ENCODE measurements at places on chromosomes 4 and X.

- DNase-seq, result no peak
These were observed 477 bp downstream of the KLHL13 start for GRCh38 chrX:118115953-118116712.

DNA sequence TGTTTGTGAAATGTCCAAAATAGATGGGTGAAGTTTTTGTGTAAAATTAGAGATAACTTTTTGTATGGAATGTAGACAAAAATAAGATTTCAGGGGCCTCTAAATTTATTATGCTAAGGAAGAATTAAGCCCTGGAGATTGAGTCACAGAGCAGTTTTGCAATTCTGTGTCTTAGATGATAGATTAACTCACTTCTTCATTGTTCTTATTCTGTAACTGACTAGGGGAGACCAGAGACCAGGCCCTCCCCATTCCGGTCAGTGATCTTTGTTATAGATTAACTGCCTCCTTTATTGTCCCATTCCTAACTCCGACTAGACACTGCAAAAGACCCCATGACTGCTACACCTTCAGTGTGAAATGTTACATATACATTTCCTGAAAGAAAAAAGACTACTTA, 238.4 kb upstream of the TAPT1 start:
- no peak for DNase-seq

DNA sequence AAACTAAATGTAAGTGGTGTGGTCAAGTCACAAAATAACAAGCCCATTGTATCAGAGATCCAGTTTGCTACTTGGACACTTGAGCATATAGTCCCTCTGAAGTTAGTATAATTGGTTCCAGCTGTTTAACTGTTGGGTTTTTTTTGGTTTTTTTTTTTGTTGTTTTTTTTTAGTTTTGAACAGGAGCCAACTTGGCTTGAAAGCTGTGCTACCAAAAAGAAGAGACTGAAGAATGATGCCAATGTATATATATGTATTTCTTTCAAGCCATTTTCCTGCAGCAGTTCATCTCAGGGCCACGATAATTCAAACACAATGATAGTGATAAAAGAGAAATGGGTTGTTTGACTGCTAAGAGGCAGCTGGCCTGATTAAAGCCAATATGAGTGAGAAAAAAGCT, 138.3 kb downstream of the PCDH18 start:
- DNase-seq, result no peak

- DNase-seq, result no peak
These were observed 2.5 kb upstream of the TMEM154 start for GRCh38 chr4:152682143-152682941.

DNA sequence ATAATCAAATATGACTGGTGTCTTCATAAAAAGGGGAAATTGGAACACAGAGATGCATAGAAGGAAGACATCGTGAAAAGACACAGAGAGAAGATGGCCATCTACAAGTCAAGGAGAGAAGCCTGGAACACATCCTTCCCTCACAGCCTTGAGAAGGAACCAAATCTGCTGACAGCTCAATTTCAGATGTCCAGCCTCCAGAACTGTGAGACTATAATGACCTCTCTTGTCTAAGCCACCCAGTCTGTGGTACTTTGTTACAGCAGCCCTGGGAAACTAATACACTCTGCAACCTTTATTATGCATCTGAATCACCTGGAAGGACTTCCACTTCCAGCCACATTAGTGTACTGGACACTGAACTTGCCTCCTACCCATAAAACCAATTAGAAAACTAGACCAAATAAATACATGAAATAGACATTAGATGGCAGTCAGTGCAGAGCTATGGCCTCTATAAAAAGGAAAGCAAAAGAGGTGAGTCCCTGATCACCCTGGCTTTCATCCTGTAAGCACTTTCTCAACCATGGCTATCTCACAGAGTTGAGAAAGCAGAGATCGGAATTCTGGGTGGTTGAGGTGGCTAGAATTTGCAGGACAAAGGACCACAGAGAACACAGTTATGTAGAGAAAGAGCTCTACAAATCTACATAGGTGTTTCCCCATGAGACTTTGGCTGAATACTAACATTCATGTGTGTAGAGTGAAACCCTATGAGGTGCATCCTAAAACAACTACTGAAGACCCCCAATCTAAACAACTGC, 25.7 kb downstream of the GAB3 start:
- DNase-seq, result no peak

DNA sequence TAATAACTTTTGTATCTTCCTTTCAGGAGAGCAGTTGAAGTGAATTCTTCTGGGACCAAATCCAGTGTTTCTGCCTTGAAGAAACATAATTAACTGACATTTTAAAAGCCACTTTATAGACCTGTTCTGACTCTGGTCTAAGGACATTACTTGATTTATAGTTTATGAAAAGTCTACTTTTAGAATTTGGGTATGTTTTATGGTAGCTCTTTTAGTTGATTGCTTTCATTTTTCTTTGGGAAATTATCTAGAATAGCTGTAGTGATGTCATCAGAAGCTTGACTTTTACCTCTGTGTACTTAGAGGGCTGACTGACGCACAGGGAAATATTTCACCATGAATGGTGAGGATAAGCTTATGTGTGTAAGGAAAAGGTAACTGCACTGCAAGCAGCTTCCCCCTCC, 131.8 kb upstream of the LIMCH1 start:
- no peak for DNase-seq

DNA sequence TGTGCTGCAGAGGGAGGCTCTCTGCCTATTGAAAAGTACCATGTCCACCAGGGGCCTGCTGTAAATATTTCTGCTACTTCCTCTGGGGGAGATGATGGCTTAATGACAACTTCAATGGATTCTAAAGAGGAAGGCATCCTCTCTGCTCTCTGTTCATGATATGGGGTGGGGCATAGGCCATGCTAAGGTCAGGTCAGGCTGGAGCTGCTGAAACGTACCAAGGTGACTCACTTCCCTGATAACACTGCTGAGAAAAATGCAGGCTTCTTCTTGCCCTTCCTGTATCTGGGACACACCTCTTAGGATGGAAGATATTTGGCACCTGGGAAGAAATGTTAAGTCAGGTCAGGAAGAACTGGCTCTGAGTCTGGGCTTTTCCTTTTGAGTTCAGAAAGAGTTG, 31.5 kb downstream of the HS3ST1 start:
- no peak for DNase-seq

DNA sequence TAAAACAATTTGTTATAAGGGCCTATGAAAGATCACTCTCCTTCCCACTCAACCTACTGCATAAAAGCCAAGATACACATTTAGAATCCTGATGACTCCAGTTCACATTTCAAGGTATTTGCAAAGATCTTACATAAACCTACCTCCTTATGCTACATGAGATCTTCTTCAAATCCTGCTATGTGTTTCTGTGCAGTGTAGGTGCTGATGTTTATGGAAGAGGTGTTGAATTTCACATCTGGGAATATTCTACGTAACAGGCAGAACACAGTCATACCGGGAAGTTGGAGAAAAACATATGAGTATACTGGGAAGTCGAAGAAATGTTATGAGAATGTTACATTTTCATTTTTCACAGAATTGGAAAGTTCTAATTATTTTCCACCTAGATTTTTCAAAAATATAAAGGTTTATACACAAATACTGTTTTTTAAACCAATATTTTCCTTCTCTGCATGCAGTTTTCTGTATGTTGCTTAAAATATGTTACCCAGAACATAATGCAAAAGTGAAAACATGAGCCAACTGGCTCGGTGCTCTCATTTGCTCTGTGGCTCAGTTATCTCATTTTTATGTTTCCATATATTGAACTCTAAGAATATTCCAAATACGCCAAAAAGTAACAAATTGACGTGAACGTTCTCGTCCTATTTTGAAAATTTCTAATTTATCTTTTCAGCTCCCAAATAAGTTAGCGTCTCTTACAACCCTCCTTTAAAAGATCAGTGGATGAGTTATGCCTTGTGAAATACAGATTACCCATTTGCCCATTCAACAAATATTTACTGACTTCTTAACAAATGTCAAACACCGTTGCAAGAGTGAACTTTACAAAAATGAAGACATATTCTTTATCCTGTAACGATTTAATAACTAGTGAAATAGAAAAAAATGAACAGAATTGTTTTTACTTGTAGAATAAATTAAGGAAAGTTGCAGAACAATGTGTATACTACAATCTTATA, 899.3 kb downstream of the STIM2 start:
- DNase-seq, result no peak

- no peak for DNase-seq
These were observed 16.1 kb downstream of the IQCM start for GRCh38 chr4:149799546-149799945.

GRCh38 chr4:87114245-87115062, 106.0 kb downstream of the KLHL8 start:
- no peak for DNase-seq

DNA sequence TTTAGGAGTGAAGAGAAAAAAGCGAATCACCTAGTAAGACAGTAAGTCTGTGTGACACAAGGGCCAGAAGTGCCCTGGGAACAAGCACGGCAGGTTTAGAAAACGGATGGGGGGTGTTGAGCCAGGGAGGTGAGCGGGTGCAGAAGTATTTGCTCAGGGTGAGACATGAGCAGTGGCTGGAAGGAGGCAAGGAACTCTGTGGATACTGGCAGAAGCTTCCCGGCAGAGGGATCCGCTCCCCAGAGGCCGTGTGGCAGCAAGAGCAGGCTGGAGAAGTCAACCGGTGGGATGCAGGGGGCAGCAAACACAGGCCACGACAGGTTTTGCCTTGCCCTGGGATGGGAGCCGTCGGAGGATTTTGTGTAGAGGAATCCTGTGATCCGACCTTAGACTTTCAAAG, 2.3 kb upstream of the UVSSA start:
- no peak for DNase-seq

DNA sequence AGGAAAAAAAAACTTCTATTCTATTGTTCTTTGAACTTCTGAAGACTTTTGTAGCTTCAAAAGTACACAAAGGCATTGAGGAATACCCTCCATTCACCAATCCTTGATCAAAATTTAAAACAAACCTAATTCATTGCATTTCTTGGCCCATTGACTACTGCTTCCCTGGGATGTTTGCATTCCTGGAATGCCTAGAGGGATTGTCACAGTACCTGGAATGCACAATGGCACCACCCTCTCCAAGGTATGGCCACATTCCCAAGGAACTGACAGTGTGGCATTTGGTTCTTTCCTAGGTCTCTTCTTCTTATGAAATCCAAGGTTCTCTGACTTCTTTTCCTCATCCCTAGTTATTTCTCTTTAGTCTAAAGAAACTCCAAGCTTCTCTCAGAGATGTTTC, 600.7 kb downstream of the CCSER1 start:
- DNase-seq, result no peak

DNA sequence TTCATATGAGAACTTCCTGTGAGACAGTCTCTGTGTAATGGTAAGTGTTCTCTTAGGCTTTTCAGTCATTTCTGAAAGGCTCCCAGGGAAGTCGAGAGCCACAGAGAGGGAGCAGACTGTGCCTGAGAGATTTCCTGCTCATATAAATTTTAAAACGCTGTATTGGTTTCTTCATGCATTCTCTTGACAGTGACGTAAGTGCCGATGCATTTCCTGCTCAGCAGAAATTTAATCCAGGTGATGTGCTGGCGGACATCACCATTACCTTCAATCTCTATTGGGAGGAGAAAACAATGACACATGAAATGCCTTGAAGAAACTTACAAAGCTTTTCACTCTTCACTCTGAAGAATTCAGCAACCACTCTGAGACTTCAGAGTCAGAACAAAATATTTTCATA, 383.6 kb downstream of the BMPR1B start:
- DNase-seq, result no peak

- DNase-seq, result peak; percentile 79
These were observed at the start of gene NUP54 for GRCh38 chr4:76148142-76148865. TSS of gene NUP54 (minus strand) at chr4:76148397. CDS start at chr4:76148374, 23 bp downstream.

GRCh38 chr4:152351080-152351479, 184.8 kb downstream of the FBXW7 start:
- no peak for DNase-seq

- DNase-seq, result no peak
These were observed 105.8 kb upstream of the DCAF12L1 start for GRCh38 chrX:126658447-126658846.

DNA sequence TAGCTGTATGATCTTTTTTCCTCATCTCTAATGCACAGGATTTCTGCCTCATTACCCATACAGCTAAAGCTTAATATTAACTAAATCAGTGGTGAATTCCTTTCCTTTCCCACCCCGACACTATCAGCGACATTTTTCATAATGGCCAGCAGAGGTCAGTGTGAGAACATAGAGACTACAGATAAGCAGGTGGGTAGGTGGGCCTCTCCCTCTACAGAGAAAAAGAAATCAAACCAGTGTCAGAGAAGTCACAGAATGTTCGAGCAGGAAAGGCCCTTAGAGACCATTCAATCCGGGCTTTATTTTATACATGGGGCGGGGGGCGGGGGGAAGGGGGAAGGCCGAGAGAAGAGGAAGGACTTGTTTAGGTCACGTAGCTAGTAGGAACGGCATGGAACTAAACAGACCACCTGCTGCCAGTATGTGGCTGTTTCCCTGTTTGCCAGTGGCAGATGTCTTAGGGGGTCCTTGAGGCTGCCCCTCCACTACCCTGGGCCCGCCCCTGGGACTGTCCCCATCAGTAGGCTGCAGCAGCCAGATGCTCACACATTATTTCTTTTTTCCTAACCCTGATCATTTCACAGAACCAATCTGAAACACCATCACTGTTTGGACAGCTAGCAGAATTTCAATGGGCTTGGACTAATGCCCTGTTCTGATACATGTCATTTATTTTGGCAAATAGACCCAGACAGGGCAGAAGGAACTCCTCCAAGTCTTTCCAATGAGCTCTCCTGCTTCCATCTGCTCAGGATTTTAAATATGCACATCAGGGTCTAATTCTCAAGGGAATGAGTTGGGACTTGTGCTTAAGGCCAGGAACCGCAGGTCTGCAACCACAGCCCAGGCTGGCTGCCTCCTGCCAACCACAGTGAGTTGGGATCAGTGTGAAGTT, 133.4 kb downstream of the ATG4A start:
- peak; percentile 1 for DNase-seq

DNA sequence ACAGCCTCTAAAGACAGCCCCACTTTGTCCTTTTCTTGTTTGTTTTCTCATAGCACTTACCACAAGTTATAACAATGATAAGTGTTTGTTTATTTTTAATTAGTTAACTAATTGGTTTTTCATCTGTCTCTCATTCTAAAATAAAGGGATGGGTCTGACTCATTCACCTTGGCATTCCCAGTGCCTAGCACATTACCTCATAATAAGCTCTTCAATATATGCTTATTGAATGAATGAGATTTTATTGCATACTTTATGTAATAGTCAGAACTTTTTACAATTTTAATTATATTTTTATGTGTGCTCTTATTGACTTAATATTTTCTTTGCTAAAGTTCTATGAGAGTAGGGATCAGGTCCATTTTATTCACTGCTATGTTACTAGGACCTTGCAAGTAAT, 22.8 kb upstream of the PRKG2 start:
- no peak for DNase-seq

- DNase-seq, result no peak
These were observed 171.0 kb downstream of the CPEB2 start for GRCh38 chr4:15173251-15173650.

DNA sequence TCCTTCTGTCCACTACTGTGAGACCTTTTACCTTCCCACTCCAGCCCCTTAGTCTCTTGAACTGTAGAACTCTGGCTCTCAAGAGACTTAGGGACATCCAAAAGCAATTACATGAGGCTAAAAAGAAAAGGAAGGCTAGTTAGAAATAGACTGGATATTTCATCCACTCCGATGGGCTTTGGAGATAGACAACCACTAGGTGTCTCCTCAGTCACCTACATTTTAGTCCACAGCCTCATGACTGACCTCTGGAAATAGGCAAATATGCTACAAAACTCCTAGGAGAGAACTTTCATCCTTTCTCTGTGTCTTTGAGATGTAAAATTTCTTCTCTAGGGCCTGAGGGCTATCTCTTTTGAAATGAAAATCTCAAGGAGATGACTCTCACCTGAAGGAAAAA, 45.1 kb upstream of the LAMP2 start:
- no peak for DNase-seq
